Fibroblast of skin of right biceps (primary cell): ENCODE measurements at places on chromosomes 12 and 14.
A peak's percentile ranks its signal among the peaks of the same experiment; 100 is the strongest.

GRCh38 chr12:108629151-108629550 is 4.5 kb downstream of the SELPLG start:
- DNase-seq, result no peak

DNA sequence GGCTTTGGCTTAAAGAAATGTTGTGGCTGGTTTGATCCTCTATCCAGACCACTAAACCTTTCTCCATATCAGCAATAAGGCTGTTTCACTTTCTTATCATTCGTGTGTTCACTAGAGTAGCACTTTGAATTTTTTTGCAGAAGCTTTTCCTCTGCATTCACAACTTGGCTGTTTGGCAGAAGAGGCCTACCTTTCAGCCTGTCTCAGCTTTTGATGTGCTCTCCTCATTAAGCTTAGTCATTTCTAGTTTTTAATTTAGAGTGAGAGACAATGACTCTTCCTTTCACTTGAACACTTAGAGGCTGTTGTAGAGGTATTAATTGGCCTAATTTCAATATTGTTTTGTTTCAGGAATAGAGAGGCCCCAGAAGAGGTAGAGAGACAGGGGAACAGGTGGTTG is 13.8 kb downstream of the KCNMB4 start:
- DNase-seq, result no peak

GRCh38 chr14:66015071-66015780 is 470.9 kb upstream of the CCDC196 start:
- no peak for DNase-seq

DNA sequence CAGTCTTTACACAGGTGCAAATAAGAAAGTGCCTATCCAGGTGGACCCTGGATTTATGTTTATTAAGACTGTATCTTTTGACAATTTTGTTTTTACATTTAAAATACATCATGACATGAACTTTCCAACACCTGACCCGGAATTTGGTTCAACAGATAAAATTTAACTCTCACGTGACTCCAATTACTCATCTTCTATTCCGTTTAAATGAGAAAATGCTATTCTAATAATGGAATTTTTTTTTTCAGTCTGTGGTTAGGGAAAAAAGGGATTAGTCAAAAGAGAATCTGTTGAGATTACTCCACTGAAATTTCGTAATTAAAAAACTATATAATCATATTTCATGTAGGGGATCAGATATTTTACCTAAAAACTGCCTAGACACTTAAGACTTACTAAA is 11.1 kb downstream of the VPS37B start:
- no peak for DNase-seq

GRCh38 chr12:18160901-18161300 is 70.9 kb upstream of the RERGL start:
- no peak for DNase-seq

GRCh38 chr14:79037593-79037992 is 867.4 kb downstream of the NRXN3 start:
- no peak for DNase-seq

DNA sequence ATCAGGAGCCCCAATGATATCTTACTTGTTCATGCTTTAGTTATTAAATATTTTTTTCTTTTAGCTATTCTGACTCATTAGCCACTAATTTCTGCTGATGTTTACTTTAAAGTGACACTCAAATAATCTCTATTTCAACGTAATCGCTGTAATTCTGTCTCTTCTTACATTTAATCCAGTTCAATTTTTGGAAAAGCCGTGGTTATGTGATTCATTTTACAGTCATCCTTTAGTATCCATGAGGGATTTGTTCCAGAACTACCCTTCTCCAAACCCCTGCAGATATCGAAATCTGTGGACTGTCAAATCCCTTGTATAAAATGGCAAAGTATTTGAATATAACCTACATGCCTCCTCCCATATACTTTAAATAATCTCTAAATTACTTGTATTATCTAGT is 1103.4 kb downstream of the LRFN5 start:
- peak; percentile 15 for DNase-seq

DNA sequence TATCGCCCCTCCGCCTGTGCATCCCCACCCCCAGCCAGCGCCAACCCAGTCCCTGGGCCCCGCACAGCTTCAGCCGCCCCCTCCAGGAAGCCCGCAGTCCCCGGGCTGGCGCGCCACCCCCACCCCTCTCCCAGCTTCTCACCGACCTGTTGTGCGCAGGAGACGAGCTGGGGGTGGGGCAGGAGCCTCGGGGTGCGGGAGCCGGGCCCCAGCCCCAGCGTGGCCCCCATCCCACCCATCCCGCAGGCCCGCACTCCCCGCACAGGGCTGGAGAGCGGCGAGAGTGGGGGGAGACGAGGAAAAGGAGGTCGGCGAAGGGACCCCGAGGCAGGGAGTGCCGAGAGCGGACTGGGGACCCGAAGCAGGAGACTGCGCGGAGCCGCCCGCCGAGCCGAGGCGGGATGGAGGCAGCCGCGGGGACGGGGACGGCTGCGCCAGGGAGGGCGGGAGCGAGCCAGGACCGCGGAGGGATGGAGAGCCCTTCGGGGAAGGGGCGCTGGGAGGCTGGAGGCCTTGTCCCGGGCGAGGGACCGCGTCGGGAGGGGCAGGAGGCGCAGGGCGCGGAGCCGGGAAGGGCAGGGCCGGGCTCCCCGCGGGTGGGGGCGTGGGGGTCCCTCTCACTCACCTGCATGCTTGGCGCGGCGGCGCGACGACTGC is 498 bp downstream of the PIANP start:
- no peak for DNase-seq

GRCh38 chr14:104739026-104739425 is 13.9 kb upstream of the SIVA1 start:
- no peak for DNase-seq

DNA sequence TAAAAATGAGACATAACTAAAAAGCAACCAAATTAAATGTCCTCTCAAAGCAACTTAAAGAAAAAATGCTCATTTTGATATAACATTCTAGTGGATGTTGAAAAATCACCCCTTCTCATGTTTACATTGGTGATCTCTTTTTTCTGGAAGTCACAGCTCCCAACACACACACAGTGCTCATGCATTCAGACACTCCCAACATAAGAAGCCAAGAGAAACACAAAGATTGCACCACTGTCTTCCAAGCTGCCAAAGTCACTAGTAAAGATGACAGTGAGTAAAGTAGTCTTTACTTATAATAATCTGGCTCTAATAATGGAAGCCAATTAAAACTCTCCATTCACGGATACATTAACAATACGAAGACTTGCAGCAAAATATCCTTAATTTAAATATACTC is 218.4 kb downstream of the NTF3 start:
- DNase-seq, result peak; percentile 24

DNA sequence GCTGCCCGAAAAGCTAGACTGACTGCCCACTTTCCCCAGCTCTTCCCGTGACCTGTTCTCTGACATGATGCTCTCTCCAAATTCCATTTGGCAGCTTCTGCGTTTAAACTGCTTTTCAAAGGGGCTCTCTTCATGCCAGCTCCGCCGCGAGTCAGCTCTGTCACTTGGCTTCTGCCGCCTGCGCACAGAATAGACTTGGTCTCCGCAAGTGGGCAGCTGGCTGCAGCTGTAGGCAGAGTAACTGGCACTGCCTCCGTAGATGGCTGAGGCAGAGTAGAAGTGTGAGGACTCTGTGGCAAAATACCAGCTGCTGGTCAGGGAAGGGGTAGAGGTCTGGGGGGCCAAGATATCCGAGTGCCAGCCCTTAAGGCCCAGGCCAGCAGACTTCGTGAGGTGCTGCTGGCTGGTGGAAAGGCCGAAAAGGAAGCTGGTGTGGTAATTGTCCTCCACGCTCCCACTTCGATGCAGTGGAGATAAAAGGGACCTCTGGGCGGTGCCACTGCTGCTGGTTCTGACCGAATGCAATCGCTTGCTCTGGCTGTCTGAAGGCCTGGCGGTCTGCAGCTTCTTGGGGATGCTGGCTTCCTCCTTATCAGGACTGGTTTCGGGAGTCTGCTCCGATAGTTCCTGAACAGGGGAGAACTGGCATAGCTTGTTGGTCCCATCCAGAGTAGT is 85.7 kb downstream of the DUSP16 start:
- DNase-seq, result no peak

GRCh38 chr14:104161602-104162367 is 23.4 kb downstream of the KIF26A start:
- no peak for DNase-seq

DNA sequence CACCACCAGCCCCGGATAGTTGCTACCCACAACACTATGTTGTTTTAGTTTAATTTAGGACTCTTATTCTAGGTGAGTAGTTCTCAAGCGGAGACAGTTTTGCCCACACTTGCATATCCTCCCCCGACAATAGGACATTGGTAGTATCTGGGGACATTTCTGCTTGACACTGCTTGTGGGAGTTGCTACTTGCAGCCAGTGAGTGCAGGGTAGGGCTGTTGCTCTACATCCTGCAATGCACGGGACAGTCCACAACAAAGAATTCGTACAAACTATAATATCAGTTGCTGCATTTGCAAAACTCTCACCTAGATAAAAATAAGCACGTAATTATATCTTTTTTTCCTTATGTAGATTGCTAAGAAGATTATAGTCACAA is 111.8 kb upstream of the DNM1L start:
- DNase-seq, result no peak

- no peak for DNase-seq
Observed at GRCh38 chr14:51495319-51495718, 156.4 kb upstream of the FRMD6 start.

DNA sequence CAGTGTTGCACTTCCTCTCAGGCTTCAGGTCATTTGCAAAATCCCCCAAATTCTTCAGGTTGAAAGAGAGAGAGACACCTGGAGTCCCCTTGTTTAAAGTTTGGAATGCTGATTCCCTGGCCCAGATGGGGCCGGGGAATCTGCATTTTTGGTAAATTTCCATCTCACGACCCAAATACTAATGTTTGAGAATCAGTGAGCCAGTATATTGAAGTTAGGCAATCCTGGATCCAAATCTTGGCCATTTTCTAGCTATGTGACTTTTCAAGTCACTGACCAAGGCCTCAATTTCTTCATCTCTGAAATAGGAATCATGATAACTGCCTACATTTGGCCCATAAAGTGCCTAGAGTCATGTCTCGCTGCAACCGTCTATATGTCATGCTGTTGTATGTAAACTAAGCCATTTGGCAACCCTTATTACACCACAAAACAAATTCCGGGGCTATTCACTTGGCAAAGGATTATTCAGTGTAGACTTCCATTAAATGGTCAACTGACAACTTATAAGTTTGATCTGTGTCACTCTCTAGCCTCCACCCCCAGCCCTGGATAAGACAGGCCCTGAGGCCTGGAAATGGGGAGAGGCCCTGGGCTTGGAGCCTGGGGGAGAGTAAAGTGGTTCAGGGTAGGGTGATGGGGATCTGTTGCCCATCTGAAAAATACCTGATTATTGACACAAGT is 3.7 kb upstream of the ZFP36L1 start:
- no peak for DNase-seq

DNA sequence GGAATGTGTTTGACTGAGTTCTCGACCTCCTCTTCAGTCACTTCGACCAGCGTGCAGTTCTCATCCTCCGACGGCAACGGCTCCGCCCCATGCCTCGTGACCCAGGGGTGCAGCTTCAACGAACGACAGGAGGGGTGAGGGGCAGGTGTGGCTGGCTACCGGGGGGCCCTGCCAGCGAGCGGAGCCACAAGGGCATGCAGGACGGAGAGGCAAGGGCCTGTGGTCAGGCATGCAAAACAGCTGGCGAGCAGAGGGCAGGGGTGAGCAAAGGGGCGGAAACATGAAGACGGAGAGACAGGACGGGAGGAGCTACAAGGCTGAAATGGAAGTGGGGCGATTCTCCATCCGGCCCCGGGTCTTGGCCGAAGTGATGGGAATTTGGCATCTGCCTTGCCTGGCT is 38.7 kb downstream of the P2RX4 start:
- no peak for DNase-seq

DNA sequence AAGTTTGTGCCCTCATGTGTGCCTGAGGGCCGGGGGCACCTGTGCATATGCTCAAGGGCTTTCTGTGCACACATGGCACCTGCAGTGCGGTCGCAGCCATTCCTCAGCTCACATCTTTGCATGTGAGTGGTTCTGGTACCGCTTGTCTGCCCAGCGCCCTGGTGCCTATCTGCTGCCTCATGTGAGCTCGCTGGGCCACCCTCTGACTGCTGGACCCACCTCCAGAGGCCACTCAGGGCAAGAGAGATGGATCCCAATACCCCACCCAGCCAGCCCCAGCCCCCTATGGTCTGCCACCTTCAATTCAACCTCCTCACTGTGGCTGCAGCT is 5.4 kb upstream of the AMN start:
- DNase-seq, result no peak

DNA sequence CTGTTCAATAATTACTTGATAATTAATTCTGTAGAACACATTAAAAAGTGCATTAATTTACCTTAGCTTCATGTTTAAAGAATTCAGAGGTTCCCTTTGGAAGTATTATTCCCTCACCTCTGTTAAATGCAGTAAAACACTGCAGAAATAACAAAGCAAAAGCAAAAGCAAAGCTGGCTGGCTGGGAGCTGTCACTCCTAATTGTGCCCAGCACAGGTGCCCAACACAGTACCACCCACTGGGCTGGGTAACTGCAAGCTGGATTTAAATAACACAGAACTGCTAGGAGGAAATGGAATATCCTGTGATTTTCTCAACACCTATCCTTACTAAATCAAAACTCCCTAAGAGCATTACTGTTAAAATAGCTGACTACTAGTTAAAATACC is 72.6 kb downstream of the SLC2A13 start:
- DNase-seq, result no peak

GRCh38 chr12:5280086-5280485 is 151.8 kb upstream of the NTF3 start:
- no peak for DNase-seq

DNA sequence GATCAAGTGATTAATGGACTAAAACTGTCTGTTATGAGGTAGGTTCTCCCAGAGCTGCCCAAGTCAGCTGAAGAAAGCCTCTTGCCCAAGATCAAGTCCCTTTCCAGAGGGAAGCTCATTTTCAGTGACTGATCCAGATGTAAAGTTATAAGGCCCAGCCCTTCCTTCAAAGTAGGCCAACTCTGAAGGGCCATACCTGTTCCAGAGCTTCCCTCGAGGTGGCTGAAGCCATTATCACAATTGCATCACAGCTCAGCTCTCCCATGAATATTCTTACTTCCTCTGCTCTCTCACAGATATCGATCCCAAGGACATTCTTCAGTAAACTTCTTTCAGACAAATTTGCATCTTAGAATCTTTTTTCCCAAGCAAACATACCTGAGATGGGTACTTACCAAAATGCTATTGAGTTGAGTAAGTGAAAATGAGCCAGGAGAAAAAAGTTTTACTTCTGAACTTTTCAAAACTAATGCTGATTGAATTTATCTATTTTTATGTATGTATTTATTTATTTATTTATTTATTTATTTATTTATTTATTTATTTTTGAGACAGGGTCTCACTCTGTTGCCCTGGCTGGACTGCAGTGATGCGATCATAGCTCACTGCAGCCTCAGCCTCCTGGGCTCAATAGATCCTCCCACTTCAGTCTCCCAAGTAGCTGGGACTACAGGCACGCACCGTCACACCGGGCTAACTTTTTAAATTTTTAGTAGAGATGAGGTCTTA is 42.6 kb upstream of the USP15 start:
- no peak for DNase-seq

DNA sequence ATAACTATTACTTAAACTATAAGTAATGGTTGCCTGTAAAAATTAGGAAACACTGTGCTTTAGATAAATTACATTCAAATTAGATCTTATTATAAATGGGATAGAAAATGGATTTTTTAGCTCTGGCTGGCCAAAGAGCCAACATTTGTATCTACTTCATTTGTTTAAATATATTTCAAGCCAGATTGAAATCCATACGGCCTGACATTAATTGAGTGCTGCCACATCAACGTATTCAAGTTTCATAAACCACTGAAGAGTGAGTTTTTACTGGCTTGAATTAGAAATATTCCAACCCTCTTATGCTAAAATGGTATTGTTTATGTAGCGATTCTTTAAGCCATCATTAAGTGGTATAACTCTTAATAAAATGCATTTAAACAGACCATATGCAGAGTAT is 133.3 kb downstream of the VRK1 start:
- DNase-seq, result no peak
